ENCODE measurements at places on chromosomes 13 and 19.

DNA sequence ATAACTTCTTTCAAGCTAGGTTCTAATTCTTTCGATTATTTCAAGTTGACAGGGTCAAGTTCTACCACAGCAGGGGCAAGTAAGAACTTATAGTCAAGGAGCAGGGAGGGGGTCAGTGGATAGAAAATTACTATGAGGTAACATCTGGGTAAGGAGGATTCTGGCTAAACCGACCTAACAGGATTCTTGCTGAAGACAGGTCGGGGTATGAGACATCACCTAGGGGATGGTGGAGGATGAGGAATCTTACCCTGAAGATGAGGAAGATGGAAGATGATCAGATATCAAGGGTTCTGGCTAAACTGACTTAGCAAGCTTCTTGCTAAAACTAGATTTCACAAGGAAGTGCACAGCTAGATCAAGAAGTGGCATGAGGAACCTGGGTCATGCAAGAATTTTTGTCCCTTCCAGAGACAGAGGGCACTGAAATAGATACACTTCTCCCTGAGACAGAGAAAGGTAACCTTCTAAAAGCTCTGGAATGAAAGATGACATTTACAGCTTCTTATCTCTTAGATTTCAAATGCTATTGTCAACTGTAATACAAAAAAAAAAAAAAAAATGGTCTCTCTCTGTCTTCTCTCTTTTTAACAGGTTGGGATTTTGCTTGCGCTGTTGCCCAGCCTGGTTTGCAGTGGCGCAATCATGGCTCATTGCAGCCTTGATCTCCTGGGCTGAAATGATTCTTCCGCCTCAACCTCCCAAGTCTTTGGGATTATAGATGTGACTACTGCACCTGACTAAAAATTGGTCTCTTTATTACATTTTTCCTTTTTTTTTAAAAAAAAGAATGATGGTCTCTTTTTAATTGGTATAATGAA, 9.6 kb upstream of the METTL21C start:
- DNase-seq, result peak; percentile 55

DNA sequence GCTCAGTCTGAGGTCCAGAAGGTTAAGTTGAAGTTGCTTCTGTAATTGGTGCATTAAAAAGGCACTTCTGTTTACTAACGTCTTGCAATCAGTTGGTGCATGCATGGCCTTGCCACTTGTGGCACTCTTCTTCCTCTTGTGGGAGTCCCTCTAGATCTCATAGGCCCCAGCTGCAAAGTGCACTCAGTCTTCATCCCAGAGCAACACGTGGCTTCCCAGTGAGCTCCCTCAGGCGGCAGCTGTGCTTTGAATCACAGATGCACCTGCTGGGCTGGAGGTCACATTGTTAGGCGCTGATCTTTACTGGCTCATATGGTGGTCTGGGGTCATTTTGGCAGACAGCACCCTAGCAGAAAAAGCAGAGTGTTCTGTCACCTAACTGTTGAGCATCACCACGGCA, 215.7 kb downstream of the ZNF536 start:
- peak; percentile 58 for DNase-seq

DNA sequence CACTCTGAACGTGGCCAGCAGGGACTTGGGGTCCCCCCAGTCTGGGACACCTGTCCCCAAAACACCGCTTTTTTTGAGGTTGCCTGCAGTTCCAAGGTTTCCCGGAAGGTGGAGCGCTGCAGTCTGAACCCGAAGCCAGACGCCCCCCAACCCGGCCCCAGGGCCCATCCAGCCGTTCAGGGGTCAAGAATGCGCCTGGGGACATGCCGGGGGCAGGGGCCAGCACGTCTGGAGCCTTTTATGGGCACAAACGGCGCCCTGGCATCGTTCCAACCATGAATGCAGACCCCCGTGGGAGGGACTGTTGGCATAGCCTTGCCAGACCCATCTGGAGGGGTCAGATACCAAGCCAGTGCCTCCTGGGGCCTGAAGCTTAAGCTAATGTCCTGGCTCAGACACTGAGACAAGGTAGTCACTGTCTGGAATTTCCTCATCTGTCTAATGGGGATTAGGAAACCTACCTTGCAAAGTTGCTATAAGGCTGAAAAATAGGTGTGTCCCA, 6.9 kb downstream of the S1PR5 start:
- peak; percentile 66 for DNase-seq

DNA sequence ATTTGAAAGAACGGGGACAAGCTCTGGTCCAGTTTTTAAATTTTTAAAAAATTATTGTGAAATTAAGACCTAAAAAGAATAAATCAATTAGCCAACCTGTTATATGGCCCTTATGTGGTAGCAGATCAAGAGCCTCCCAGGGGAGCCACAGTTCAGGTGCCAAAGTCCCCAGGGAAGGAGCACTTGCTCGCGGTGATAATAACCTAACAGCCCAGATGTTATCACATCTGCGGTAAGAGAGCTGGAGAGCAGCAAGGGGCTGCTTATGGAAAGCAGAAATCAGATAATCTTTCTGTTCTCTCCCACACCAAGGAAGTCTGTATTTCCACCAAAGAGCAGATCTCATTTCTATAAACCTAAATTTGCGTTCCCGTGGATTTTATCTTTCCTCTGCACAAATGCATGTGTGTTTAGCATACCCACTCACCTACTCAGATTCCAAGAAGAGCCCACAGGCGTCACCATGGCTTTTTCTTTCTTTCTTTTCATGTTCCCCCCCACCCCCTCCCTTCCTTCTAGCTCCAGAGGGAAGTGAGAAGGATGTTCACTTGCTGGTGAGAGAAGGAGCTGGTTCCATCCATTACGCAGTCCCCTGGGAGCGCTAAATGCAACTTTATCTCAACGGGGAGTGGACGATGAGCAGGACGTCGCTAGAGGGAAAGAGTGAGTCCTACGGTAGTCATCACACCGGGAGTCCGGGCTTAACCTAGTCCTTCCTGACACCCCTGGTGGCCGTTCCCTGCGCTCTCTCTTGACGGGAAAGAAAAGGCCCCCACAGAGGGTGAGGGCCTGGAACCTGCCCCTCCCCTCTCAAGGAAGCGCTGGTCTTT, 1.6 kb upstream of the POU4F1 start:
- DNase-seq, result peak; percentile 78

DNA sequence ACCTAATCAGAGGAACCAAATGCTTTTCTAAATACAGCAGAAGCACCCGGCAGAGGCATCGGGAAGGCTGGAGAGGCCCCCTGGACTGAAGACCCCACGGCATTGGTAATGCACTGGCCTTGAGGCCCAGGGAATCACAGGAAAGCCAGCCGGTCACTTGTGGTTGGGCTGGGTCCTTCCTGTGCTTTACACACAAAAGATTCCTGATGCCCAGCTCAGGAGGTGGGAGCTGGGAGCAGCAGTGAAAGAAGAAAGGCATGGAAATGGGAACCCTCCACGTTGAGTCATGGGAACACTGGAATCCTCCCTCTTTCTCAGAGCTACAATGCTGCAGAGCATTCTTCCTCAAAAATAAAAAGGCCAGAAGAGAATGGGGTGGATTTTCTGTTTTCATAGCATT, 126.4 kb downstream of the TNFRSF19 start:
- no peak for DNase-seq

- peak; percentile 83 for DNase-seq
Observed at GRCh38 chr19:56476651-56477428, at the start of gene ZNF667. Gene ZNF667 (minus strand): TSS chr19:56477345. CDS start chr19:56462370, 14,975 bp downstream.

- DNase-seq, result peak; percentile 56
Observed at GRCh38 chr19:13938301-13939064, at the start of gene PODNL1. Gene PODNL1 (minus strand): TSS chr19:13938417. CDS start chr19:13938181, 236 bp downstream.

GRCh38 chr19:14158276-14159023, 22.1 kb upstream of the ASF1B start:
- DNase-seq, result no peak

GRCh38 chr19:2255112-2255845, 938 bp downstream of the JSRP1 start:
- DNase-seq, result no peak

- no peak for DNase-seq
Observed at GRCh38 chr13:95708811-95709500, 32.0 kb downstream of the DNAJC3 start.

DNA sequence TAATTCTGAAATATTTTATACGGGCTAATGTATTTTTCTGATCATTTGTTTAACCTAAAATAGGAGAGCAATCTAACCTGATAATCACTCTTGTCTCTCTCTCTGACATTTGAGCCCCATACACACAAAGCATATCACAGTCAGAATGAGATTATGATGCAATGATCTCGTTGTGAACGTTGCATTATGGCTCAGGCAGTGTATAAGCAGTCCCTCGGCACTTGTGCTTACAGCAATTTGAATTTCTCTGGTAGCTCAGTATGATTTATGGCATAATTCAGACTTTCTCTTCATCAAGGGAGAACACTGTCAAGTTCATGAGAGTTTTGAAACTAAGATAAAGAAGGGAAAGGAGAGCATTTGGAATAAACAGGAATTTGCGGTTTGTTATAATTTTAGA, 256.1 kb downstream of the DACH1 start:
- DNase-seq, result no peak

GRCh38 chr13:39930544-39931444, 275.3 kb downstream of the COG6 start:
- DNase-seq, result peak; percentile 66

DNA sequence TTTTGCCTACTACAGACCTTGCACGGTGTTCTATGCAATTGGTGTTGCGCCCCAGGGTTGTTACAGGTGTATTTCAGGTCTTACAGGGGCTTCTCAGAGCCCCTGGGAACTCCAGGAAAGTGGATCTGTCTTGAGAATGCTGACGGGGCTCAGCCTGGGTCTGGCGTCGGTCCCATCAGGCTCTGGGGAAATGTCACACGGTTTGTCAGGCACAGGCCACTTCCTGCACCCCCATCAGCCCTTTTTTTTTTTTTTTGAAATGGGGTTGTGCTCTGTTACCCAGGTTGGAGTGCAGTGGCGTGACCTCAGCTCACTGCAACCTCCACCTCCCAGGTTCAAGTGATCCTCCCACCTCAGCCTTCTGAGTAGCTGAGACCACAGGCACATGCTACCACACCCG, 13.2 kb downstream of the CLEC4G start:
- DNase-seq, result no peak

DNA sequence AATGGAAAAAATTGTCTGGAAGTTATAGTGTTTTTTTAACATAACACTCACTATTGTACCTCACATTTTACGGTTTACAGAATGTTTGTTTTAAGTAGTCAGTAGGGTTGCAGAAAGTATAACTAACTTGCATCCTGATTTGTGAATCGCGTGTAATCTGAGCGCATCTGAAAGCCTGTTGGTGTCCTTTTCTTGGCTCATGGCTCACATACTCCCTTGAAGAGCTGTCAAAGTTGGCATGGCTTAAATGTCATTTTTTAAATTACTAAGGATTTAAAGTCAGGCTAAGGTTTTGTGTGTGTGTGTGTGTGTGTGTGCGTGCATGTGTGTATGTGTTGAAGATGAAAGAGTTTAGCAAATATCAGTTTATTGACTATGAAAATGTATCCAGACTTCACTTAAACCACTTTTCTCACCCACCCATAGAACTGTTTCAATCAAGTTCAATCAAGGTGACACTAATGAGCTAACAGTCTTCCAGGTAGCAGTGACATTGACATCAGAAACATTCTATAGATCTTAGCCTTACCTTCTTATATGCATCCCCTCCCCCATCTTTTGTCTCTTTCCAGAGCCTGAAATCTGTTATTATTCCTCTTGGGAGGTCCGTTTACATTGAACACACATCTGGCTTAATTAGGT, 480.4 kb upstream of the SGCG start:
- DNase-seq, result peak; percentile 27

GRCh38 chr19:45424191-45425058, 708 bp upstream of the ERCC1 start:
- no peak for DNase-seq

GRCh38 chr19:39264306-39265290, 3.6 kb upstream of the IFNL2 start:
- DNase-seq, result peak; percentile 69

DNA sequence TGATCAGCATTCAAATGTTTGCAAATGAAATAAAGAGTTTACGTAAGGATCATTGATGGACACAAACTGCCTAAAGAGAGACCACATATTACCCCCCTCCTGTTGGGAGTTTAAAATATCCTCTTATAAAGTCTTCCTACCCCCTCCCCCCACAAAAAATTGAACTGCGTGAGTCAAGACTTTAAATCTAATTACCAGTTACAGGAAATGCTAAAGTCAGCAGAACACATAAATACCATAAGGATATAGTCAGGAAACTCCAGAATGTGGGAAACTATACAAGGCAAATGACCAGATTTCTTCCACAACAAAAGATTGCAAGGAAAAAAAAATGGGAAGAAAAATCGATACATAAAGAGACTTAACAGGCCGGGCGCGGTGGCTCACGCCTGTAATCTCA, 44.4 kb upstream of the FARP1 start:
- DNase-seq, result no peak

GRCh38 chr19:47406711-47407416, 12.5 kb downstream of the MEIS3 start:
- peak; percentile 63 for DNase-seq

Data from eye (tissue), 1 donor.